Cortex of kidney (tissue), 1 donor: ENCODE measurements at places on chromosomes 12 and 14.
A peak's percentile ranks its signal among the peaks of the same experiment; 100 is the strongest.

DNA sequence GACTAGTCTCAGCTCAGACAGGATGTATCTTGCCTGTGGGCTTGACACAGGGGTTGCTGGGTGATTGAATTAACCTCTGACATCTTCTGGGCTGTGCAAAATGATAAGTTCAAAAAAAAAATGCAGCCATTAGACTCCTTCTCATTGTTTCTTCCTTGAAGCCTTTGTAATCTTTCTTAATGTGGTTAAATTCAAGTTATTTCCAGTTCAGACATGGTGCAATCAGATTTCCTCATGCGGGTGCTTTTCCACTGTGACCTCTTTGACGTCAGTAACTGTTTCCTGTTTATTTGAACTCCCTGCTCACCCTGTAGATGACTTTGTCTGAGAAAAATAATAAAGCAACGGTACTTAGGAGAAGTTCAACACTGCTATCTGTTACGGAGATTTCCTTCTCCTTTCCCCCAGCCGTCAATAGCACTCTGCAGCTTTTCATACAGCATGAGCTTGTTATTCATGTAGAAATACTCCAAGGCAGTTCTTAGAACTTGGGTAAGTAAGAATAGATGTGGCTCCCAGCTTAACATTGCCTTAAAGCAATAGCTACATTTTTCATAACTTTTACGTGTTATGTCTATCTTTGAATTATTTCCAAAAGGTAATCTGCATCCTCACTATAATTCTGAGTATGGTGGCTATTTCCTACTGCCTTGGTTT, 155.5 kb downstream of the PRKCH start:
- no peak for DNase-seq

GRCh38 chr12:31966558-31967205, 7.5 kb downstream of the RESF1 start:
- DNase-seq, result no peak

DNA sequence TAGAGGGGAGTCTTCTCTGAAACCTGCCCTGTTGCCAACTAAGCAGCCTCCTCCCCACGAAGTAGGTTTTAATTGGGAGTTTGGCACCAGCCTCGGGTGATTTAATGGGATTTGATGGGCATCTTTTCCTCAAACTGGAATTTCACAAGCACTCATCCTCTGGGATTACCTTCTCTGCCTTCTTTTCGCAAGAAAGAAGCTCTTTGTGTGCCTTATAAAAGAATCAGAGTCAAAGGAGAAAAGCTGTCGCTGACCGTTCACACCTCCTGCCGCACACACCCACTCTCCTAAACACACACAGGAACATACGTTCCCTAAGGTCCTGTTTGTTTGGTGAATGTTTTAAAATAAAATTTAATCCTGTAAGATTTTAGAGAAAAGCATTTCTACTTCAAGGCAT, 84.0 kb downstream of the PRMT8 start:
- no peak for DNase-seq

- DNase-seq, result no peak
Measured at GRCh38 chr14:74980731-74981461, 21.8 kb upstream of the EIF2B2 start.

- DNase-seq, result no peak
Measured at GRCh38 chr12:94173660-94174265, 25.4 kb downstream of the PLXNC1 start.

GRCh38 chr14:99969673-99970322, 95.4 kb upstream of the EVL start:
- DNase-seq, result no peak

- no peak for DNase-seq
Measured at GRCh38 chr14:90105756-90106155, 44.0 kb downstream of the KCNK13 start.

GRCh38 chr12:101743724-101744472, 4.6 kb upstream of the SYCP3 start:
- DNase-seq, result no peak

GRCh38 chr12:47819896-47820630, at the start of gene HDAC7:
Gene HDAC7, minus strand, starts transcription at chr12:47819903. Its CDS starts 118 bp downstream, at chr12:47819785.
- DNase-seq, result no peak

GRCh38 chr14:102500158-102500662, 9.4 kb downstream of the ANKRD9 start:
- DNase-seq, result no peak

GRCh38 chr12:6534945-6535696, 804 bp downstream of the GAPDH start:
- peak; percentile 32 for DNase-seq

DNA sequence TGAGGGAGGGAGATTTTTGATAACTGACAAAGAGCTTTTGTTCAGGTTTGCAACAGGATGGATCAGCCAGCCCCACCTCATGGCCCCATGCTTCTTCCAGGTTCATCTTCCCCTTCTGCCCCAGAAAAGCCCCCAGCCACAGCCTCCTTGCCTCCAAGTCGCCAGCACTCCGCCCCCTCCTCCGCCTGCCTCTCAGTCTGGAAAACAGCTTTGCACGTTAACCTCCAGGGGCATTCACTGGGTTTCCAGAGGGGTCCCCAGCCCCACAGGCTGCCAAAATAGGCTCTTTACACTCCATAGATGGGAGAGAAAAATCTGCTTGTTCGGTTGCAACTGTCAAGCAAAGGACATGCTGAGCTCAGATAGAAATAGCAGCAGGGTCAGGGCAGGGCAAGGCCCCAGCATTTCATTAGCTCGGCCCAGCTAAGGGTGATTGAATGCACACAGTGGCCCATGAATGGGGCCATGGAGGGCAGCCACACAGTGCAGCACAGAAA, 253.6 kb downstream of the ZFP36L1 start:
- no peak for DNase-seq

- DNase-seq, result no peak
Measured at GRCh38 chr12:96486751-96487613, 2.4 kb upstream of the CFAP54 start.

DNA sequence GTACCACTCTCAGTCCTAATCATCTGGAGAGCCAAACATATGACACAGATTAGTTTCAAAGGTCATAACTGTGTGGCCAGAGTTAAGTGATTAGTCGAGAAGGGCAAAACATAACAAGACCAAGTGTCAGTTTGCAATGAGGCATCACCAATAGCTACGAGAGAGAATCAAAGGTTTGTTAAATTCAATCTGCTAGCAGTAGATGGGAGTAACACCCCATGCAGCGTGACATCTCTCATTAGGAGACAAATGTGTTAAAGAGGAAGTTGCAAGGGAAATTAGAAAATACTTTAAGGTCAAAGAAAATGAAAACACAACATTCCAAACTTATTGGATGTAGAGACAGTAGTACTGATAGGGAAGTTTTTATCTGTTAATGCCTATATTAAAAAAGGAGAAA, 135.7 kb upstream of the SYT10 start:
- DNase-seq, result no peak

- no peak for DNase-seq
Measured at GRCh38 chr12:65668981-65669695, 155.1 kb upstream of the HMGA2 start.

DNA sequence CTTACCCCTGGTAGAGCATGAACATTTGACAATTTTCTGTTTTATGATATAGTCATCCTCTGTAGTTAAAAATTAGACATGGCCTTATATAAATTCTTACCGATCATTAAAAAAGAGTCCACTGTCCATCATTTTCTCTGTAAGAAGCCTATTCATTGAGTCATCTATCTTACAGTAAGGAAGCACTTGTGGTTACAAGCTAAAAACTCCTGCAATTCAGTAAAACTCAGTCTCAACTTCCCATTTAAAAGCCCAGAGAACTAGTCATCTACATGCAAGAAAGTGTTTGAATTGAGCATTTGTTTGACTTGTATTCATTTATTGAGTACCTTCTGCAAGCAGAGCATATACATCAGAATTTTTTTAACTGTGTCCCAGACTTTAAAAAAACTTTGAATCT, 63.3 kb downstream of the GTF2A1 start:
- no peak for DNase-seq

- no peak for DNase-seq
Measured at GRCh38 chr12:120142231-120142877, 25.8 kb upstream of the RAB35 start.

DNA sequence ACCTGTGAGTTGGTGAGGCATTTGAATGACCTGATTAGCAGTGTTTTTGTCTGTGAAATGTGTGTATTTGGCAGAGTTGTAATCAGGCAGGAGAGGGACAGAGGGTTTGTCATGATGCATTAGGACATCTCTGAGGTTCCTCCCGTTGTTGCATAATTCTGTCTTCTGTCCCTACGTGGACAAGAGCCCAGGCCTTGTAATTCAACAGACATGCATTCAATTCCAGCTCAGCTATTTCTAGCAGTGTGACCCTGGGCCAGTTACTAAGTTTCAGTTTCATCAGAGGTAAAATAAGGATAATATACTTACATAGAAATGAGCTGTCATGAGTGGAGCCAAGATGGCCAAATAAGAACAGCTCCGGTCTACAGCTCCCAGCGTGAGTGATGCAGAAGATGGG, 208.6 kb downstream of the SLC38A4 start:
- DNase-seq, result no peak

DNA sequence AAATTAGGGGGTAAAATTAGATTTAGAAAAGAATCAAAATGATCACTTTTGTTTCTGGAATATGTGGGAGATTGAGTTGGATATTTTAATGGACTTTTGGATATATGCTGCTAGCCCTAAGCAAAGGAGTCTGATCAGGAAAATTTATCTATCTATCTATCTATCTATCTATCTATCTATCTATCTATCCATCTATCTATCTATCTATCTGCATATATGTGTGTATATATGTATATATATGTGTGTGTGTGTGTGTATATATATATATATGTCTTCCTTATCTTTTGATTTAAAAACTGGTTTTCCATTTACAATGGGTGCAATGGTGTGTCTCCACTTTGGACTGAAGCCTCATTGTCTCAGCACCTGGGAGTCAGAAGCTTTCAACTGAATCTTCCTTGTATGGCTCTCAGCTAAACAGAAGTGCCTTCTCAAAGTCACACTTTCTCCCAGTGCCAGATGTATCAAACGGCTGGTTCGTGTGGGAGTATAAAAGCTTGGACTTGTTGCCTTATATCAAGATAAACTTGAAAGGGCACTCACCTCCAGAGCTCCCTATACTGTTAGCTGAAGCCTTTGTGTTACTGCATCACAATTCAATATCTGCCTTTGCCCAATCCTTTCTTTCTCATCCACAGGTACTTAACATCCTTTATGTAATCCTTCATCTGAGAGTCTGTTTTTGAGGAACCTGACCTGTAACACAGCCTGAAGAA, 31.6 kb upstream of the CD69 start:
- DNase-seq, result no peak

DNA sequence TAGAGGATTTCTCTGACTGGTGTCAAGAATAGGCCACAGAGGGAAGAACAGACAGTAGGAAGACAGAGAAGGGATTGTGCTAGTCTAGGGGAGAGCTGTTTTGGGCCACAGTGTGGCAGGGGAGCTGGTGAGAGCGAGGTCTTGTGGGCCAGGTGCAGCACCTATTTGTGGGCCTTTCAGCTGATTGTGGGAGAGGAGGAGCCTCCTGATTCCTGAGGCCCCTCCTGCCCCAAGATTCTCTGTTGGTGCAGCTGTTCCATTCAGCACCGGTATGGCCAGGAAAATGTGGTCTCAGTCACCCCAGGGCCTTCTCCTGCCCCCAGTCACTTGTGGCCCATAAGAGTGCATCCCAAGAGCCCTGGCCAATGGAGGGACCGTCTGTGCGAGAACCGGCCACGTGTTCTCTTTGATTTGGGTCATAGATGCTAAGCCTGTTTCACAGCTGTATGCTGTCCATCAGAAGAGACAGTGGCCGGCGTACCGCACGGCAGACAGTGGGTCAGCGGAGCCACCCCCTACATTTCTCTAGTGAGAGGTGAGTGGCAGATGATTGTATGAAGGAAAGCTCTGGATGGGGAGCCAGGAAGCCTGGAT, 27.7 kb downstream of the TPCN1 start:
- DNase-seq, result no peak

GRCh38 chr12:95262808-95263207, 45.2 kb downstream of the VEZT start:
- DNase-seq, result no peak

- no peak for DNase-seq
Measured at GRCh38 chr14:103692159-103692558, 23.1 kb downstream of the XRCC3 start.

DNA sequence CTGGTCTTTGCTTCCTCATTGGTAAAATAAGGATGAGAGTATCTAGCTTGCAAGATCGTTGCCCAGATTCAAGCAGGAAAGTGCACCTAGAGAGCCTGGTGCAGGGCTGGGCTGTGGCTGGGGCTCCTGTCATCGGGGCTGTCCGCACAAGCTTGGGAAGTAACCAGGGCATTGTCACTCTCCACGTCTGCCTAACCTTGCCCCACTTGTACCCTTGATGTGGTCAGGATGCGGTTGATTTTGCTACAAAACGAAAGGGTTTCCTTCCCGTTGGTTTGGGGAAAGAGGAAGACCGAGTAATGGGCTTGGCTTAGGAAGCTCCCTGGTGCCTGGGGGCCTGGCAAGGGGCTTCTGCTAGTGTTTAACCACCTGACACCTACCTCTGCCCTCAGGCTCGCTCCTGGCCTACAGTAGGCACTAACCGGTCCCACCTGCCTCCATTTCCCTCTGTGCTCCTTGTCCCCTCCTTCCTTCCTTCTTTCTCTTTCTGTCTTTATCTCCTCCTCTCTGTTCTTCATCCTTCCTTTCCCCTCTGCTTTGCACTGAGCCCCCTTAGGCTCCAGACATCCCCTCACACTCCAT, 21.8 kb downstream of the MVK start:
- no peak for DNase-seq

- no peak for DNase-seq
Measured at GRCh38 chr14:104749111-104749649, 3.8 kb upstream of the SIVA1 start.

GRCh38 chr14:83874662-83875061, 1655.3 kb upstream of the FLRT2 start:
- no peak for DNase-seq

- DNase-seq, result no peak
Measured at GRCh38 chr14:63996016-63996415, 143.2 kb downstream of the SYNE2 start.

DNA sequence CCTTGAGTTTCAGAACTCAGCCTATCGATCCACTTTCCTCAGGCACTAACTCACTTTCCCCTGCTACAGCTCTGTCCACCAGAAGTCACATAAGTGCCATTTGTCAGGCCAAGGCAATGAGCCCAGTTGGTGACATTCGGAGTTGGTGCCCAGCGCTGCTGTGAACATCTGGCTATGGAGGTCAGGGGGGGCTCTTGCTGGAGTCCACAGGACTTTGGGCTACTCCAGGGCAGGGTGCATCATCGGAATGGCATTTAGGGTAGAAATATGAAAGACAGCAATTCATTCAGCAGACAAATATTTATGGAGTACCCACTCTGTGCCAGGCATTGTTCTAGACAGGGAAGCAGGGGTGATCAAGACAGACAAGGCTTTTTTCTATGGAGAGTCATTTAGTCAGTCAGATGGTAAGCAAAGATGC, 1.5 kb upstream of the PPP1CC start:
- no peak for DNase-seq

GRCh38 chr12:8894378-8894777, 19.9 kb upstream of the PHC1 start:
- DNase-seq, result no peak

DNA sequence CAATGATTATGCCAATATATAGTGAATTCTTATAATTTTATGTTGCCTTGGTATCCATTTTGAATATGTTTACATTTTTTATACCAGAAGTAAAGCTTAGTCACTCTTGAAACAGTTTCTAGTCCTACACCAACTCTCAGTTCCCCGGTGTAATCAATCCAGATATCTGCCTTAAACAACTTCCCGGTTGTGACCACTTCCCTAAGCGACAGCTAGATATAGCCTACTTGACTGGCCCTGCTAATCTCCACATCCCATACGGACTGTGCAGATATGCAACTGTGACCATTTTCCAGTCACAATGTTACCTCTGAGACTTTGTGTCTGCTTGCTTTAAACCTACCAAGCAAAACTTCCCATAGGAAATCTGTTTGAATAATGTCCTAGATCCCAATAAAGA, 1551.5 kb upstream of the SEL1L start:
- no peak for DNase-seq
